ENCODE measurements at places on chromosomes 7 and 10.
A peak's percentile ranks its signal among the peaks of the same experiment; 100 is the strongest.

- DNase-seq = peak; percentile 91
Observed at GRCh38 chr7:108442039-108442568, 14.1 kb downstream of the NRCAM start.

DNA sequence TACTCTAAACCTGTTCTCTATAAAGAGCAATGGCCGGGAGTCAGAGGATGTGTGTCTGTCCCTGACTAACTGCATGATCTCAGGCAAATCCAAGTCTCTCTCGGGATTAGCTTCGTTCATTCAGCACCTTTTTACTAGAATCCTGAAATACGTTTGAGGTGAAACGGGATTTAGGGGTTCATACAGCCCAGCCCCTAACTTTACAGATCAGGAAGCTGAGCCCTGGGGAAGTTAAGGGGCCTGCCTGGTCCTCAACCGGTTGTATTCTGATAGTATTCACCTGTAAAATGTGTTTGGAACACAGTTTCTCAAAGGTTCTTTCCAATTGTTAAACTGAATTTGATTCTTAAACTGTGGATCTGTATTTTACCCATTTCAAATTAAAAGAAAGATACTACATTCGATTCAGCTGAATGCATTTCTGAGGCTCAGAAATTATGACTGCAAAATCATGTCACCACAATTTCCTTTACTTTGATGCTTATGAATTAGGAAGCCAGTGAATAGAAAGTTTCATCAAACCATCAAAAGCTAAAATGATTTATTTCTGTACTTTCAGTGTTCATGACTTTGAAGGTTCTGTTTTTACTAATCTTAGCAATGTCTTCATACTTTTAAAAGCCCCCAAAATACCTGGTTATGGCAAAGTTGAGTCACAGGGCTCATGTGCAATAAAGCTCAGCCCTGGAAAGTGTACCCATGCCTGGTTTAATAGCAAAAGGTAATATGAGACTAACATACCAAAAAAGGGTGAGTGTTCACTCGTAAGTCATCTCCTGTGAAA is 28.9 kb upstream of the EZH2 start:
- DNase-seq = no peak

GRCh38 chr7:38016567-38016966 is 96.1 kb downstream of the EPDR1 start:
- no peak for DNase-seq

DNA sequence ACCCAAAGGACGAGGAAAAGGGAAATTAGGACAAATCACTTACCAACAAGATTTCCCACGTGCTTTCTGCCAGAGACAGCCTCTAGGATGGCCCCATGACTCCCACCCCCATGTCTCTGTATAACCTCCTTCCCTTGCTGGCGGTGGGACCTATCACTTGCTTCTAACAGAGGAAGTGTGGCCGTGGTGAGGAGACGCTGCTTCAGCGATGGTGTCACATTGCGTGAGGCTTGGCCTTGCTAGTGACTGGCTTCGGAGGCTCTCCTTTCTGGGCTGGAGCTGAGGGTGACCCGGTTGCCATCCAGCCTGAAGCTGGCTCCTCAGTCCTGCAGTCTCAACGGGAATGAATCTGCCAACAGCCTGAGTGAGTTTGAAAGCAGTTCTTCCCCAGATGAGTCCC is 123.7 kb downstream of the ANLN start:
- DNase-seq = no peak

DNA sequence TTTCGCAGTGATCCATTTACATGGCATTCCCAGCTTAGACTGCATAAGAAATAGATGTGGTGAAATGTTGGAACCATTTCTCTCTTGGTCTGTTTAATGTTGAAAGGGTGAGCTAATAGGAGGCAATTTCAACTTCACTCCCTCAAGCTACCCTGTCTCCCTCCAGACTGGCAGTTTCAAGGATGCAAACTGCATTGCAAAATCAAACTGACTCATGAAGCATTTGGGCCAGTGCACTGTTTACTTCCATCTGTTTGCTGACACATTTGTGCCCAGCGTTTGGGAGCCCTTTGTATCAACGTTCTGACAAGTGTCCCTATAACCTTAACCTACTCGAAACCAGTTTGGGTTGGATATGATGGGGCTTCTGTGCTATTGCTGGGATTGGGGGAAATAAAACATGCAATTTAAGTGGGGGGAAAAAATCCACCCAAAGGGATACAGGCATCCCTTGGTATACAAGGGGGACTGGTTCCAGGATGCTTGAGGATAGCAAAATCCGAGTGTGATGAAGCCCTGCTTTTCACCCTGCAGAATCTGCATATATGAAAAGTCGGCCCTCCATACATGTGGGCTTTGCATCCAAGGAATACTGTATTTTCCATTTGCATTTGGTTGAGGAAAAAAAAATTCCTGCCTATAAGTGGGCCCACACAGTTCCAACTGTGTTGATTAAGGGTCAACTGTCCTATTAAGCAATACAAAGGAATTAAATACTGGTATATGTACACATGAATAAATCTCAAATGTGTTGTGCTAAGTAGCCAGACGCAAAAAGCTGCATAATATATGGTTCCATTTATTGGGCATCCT is 15.6 kb downstream of the RHEB start:
- DNase-seq = peak; percentile 53

GRCh38 chr10:44951576-44952226 is 7.9 kb upstream of the RASSF4 start:
- DNase-seq = no peak

DNA sequence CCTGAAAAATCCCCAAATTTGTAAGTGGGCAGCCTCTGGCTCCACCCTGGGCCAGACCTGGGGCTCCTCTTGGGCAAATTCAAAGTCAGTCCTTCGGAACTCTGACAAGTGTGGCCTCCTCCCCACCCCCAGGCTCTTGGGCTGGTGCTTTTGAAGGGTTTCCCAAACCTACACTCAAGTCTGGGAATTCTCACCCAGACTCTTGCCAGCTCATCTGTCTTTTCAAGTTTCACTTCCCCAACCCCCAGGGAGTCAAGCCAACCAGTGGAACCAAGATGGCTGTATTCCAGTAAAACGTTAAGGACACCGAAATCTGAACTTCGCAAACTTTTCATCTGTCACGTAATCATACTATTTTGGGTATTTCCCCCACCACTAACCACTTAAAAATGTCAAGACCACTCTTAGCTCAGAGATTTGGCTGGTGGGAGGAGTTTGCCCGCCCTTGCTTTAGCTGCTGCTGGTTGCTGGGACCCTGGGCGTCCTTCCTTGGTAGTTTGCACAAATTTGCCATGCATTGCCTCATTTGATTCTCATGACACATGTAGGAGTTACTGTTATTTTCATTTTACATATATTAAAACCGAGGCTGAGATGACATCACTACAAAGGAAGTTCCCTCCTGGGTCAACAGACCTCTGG is 1.7 kb upstream of the MYO1G start:
- peak; percentile 56 for DNase-seq

GRCh38 chr10:62715383-62715782 is 89.1 kb upstream of the ADO start:
- DNase-seq = no peak

- DNase-seq = no peak
Observed at GRCh38 chr7:91565499-91566401, 301.5 kb downstream of the FZD1 start.

DNA sequence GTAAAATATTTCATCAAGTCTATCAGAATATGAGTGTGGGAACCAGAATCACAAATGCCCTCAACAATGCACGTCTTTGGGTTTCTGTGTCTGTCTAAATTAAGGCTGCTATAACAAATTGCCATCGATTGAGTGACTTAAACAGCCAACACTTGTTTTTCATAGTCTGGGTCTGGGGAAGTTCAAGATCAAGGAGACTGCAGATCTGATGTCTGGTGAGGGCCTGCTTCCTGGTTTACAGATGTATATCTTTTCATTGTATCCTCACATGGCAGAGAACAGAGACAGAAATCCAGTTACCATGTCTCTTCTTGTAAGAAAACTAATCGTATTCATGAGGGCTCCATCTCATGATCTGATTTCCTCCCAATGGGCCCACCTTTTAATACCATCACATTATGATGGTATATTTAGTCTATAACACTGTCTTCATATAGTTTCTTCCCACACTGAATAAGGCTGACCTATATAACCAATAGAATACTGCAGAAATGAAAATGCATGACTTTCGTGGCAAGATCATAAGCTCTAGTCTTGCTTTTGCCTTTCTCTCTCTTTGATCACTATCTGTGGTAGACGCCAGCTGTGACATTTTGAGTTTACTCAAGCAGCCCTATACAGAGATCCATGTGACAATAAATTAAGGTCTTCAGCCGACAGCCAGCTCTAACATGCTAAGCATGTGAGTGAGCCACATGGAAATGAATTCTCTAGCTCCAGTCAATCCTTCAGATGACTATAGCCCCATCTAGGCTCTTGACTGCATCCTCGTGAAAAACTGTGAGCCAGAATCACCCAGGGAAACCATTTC is 51.9 kb downstream of the THSD7A start:
- no peak for DNase-seq

DNA sequence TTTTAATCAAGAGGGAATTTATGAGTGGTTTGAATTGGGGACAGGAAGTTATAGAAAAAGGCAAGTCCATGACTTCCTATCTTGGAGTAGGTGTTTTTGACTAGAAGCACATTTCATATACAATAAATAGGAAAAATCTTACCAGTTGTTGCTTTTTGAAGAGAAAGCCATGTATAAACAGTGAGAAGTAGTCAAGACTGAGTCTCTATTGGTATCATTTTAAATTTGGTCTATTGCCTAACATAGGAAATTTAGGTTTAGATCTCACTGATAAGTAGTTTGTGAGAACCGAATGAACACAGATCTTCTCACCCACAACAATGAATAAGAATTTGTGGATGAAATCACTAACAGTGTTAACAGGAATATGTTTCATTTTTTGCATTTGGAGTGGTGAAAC is 387.2 kb downstream of the BBS9 start:
- DNase-seq = no peak

DNA sequence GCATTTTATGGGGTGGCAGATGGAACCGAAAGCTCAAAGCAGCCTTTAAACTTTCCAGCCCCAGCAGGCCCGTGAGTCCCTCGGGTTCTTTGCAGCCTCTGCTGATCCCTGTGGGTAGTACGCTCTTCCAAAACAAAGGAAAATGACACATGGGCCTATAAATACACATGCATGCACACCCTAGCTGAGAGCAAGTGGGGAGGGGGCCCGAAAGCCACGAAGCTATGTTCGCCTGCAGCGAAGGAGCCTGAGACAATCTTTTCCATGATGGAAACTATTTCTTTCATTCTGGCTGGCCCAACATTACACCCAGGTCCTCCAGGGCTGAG is 32.2 kb downstream of the CALML5 start:
- no peak for DNase-seq

DNA sequence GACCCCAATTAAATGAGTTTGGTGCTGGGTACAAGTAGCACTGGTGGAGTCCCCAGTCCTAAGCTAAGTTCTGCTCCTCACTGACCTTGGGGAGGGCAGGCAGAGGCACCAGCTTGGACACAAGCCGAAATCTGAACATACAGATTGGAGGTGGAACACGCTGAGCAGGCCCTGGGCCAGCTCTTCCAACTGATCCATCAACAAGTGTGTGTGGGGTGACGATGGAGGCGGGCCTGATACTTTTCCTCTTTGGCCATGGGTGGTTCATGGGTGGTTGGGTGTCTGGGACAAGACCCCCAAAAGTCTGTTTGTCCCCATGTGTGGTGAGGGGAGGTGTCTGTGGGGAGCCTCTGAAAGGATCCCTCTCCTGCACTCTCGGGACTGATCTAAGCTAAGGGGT is 1.9 kb downstream of the ADCYAP1R1 start:
- no peak for DNase-seq

DNA sequence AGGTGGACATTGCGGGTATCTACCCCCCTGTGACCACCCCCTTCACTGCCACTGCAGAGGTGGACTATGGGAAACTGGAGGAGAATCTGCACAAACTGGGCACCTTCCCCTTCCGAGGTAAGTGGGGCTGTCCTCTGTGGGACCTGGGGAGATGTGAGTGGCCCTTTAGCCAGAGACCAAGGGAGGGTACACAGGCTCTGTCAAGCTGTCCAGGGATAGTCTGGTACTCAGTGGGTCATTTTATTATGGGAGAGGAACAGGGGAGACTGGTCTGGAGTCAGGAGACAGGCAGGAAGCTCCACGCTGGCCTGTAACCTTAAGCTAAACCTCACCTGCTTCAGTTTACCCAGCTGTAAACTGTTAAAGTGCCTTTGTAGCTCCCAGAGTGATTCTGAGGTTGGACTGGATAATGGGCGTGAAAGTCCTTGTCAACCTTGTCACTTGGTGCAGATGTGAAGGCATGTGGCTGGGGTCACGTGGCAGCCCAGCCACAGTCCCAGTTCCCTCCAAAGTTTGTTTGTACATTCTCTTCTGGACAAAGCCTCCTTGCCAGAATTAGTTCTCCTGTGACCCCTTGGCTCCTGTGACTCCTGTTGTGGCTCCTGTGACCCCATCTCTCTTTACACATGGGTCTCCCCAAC is 729 bp downstream of the HOGA1 start:
- DNase-seq = no peak

DNA sequence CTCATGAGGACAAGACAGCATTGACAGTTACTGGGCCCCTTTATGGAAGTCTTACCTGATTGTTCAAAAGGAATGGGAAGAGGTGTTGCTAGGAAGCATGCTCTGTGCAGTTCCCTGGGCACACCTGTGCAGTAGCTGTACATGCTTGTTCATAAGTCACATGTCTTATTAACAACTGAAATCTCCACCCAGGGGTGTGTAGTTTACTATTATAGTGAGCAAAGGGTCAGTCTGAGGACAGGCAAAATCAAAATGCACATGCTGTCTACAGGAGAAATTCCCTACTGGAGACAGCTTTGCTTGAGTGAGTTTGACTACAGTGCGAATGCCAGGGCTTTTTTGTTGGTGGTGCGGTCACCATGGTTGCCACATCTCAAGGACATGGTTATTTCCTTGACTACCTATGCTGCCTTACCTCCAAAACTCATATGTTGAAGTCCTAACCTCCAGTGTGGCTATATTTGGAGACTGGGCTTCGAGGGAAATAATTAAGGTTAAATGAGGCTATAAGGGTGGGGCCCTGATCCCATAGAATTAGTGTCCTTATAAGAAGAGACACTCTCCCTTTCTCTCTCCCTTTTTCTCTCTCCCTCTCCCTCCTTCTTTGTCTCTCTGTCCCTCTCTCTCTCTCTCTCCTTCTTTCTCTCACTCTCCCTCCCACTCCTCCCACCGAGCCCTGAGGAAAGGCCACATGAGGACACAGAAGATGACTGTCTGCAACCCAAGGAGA is 48.3 kb upstream of the RNF32 start:
- DNase-seq = no peak

- no peak for DNase-seq
Observed at GRCh38 chr7:147775516-147776284, 814.9 kb upstream of the C7orf33 start.

DNA sequence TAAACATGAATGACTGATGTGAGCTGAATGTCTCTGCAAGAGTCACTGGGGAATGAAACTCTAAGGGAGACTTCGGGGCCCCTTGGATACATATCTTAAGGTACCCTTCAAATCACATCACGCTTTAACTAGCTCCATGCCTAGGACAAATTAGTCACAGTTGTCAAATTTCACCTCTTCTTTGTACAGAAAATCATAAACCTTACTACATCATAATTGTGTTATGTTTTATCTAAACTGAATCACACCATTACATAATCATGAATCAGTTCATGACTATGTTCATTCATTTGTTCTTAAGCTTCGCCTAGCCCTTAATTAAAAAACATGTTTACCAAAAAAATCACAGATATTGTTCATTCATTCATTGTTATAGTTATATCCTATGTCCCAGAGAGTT is 2.1 kb upstream of the SLC13A1 start:
- DNase-seq = no peak

GRCh38 chr10:73931767-73932619 is 21.1 kb downstream of the PLAU start:
- peak; percentile 97 for DNase-seq
